Ammon's horn (tissue), 1 donor: ENCODE measurements at places on chromosomes 16 and 17.

- DNase-seq: no peak
These were observed 24.9 kb upstream of the CRYM start for GRCh38 chr16:21302898-21303528.

- DNase-seq: peak; percentile 32
These were observed 48.3 kb downstream of the C17orf67 start for GRCh38 chr17:56785405-56785804.

DNA sequence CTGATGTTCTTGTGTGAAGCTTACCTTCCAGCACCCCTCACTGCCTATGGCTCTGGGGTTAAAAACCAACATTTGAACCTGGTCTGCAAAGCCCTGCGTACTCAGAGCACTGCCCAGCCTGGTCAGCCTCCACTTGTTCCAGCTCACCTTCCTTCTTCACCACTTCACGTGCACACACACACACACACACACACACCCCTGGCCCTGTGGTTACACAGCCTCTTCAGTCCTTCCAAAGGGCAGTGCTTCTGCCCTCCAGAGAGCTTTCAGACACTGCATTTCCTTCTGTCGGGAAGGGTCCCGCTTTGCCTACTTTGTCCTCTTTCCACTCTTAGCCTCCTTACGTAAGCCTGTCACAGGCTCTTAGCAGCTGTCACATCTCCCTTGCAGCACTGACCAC is 9.6 kb upstream of the TMEM220 start:
- no peak for DNase-seq

- no peak for DNase-seq
These were observed 1.7 kb upstream of the STAT5A start for GRCh38 chr17:42286411-42287221.

DNA sequence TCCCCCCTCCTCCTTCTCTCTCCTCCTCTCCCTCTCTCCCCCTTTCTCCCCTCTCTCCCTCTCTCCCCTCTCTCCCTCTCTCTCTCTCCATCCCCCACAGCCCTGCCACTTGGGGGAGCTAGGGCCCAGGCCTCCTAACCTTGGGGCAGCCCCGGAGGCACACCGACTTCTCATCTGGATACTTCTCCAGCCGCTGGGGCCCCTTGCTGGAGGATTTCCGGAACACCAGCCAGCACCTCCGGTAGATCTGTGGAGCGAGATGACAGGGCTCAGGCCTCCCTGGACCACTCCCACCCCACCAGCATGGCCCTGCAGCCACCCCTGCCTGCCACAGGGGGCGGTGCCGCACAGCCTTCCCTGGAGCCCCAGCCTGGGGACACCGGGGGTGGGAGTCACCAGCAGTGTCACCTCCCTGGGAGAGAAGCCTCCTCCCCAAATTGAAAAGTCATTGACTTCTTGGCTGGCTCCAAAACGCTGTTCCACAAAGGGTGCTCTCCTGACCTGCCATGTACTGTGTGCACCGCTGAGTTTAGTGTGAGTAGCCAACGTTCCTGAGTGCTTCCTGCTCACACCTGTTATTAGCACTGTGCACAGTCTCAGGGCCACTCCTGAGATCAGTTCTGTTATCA is 10.5 kb downstream of the DOK4 start:
- DNase-seq: no peak

GRCh38 chr16:16017812-16018211 is 68.4 kb downstream of the ABCC1 start:
- no peak for DNase-seq

DNA sequence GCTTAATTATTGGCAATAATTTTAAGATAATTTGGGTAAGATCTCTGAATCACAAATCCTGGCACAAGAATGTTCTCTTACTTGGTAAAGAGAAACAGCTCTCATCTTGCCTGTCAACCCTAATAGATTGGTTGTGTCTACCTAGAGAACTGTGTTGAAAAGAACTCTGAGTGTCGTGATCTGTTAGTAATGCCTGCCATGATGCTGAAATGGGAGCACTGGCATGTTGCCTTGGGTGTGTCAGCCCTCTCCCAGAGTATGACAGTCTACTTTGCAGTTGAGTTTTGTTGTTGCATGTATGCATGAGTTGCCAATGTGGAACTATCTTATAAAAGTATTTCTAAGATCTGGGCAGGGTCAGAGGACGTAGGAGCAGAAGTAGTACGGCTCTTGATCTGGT is 221.4 kb downstream of the MAF start:
- no peak for DNase-seq

DNA sequence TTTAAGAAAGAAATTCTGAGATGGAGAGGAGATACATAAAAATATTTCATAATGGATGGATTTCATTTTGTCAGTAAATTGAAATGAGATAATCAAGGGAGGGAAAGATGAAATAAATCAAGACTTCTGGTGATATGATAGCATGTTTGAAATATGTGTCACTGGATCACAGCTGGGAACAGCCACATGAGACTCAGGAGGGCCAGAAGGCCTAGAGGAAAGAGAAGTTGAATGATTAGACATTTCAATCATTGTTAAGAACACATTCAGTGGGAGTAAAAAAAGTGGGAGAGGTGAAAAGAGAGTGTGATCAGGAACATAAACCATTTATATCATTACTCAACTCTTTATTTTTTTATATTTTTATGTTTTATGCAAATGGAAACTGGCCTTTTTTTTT is 933.4 kb downstream of the KCNJ2 start:
- no peak for DNase-seq

DNA sequence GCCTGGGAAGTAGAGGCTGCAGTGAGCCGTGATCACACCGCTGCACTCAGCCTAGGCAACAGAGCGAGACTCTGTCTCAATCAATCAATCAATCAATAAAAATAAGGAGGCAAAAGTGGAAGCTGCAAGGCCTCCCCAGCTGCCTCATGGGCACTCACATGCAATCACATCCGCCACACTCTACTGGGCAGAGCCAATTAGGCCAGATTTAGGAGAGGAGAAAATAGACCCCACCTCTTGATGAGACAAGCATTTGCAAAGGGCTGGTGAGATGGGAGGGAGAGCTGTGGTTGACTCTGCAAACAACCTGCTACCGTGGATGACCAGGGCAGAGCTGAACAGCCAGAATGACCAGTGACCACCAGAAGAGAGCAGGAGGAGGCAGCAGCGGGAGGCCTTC is 14.7 kb upstream of the GSG1L start:
- DNase-seq: no peak

GRCh38 chr17:69096541-69096940 is 35.8 kb upstream of the ABCA9 start:
- DNase-seq: no peak

DNA sequence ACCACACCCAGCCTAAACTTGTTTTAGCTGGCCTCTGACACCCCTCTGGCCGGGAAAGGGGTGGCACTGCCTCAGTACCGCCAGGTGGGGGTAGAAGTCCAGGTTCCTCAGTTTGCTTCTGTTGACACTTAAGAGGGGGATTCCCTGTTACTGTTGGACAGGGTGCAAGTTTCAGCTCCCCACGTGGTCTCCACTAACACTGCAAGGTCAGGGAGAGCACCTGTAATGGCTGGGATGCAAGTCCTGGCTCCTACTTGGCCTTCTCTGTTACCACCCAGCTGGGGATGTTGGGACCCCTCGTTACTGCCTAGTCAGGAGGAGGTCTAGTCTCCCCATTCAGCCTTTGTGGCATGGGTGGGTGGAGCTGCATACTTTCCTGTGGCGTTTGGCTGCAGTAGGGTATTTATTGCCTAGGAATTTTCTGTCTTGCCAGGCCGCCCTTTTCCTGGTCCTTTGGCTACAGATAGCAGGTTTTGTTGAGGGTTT is 10.6 kb upstream of the MFAP4 start:
- no peak for DNase-seq

- no peak for DNase-seq
These were observed 616 bp downstream of the PTX4 start for GRCh38 chr16:1488054-1488601.

DNA sequence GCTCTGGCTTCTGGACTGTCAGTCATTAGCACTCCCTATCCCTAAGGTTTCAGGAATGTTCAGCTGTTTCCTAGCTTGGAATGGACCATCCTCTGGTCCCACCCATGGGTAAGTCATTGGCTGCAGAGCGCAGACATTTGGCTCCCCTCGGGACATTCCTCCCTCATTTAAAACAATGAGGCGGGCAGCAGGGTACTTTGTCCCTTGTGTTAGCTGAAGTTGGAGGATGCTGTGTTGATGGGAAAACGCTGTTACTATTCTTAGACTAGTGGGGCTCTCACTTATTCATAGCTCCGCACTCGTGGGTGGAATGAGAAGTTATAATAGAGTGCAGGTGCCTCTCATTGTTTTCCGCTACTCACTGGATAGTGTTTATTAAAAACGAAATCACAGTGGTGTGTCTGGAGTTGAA is 673.8 kb downstream of the WWOX start:
- no peak for DNase-seq

- no peak for DNase-seq
These were observed 234.6 kb upstream of the CDH5 start for GRCh38 chr16:66131895-66132294.

GRCh38 chr17:10177913-10178505 is 20.4 kb downstream of the GAS7 start:
- DNase-seq: no peak

DNA sequence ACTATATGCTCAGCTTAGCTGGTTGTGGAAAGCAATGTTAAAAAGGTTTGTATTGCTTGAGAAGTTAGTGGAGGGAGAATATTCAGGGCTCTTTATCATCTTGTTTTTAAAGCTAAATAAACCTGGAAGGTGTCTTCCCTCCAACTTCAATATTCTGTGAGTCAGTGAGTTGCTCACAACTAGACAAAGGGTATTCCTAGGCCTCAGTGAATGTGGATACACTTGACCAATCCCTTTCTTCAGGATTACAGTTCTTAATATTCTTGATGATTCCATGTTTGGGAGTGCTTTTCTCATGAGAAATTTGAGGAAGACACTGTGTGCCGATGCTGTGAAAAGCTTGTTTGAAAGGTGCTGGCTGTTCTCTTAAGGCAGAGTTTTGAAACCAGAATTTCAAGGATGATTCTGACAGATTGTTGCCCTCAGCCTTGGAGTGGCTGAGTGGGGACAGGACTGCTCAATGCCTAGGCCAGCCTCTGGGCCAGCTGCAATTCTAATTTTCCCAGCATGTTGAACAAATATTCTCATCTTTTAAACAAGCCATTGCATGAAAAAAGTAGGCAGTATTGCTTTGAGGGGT is 30.1 kb downstream of the MAP2K4 start:
- DNase-seq: no peak

GRCh38 chr16:89325861-89326471 is 108.5 kb downstream of the ZNF778 start:
- DNase-seq: peak; percentile 79

DNA sequence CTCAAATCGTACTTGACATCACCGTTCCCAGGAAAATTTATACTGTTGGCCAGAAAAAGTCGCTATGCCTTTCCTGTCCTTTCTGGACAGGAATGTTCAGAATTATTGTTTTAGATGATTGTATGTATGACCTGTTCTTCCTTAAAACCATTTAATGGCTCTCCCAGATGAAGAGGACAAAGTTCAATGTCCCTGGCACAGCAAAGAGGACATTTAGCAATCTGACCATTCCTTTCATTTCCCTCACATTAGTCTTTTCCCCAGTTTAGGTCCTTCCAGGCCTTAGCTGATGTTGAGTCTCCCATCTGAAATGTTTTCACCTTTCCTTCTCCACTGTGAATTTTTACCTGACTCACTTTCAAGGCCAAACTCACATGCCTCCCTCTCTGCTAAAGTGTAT is 938.9 kb downstream of the CDH11 start:
- no peak for DNase-seq

DNA sequence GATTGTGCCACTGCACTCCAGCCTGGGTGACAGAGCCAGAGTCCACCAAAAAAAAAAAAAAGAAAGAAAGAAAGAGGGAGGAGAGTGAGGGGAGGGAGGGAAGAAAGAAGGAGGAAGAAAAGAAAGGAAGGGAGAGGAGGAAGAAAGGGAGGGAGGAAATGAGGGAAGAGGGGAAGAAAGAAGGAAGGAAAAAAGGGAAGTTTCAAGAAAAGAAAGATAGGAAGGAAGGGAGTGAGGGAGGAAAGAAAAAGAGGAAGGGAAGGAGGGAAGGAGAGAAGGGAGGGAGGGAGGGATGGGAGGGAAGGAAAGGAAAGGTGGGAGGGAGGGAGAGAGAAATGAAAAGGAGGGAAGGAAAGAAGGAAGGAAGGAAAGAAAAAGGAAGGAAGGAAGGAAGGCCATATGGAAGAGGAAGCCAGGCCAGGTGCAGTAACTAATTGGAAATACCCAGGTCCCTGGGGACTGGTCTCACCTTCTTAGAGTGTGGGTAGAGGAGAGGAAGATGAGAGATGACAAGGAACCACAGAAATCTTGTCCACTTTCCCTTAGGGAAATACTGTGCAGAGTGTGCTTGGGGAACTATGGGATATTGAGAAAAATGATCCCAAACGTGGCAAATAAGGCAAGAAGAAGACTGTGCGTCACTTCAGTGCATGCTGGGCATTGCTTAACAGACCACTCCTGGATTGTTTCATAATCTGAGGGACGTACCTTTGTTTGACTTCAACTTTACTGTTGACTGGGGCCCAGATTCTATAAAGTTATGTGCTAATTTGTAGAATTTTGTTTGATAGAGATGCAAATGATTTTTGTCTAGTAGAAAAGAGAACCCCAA is 15.1 kb upstream of the CSNK2A2 start:
- DNase-seq: no peak

- DNase-seq: peak; percentile 88
These were observed 56.8 kb downstream of the BEAN1 start for GRCh38 chr16:66483689-66484452.

GRCh38 chr16:48271728-48272127 is 24.4 kb upstream of the ABCC11 start:
- DNase-seq: no peak

GRCh38 chr16:66728117-66728787 is 23.2 kb downstream of the DYNC1LI2 start:
- peak; percentile 85 for DNase-seq

GRCh38 chr16:70611224-70611598 is 35.1 kb upstream of the IL34 start:
- no peak for DNase-seq

DNA sequence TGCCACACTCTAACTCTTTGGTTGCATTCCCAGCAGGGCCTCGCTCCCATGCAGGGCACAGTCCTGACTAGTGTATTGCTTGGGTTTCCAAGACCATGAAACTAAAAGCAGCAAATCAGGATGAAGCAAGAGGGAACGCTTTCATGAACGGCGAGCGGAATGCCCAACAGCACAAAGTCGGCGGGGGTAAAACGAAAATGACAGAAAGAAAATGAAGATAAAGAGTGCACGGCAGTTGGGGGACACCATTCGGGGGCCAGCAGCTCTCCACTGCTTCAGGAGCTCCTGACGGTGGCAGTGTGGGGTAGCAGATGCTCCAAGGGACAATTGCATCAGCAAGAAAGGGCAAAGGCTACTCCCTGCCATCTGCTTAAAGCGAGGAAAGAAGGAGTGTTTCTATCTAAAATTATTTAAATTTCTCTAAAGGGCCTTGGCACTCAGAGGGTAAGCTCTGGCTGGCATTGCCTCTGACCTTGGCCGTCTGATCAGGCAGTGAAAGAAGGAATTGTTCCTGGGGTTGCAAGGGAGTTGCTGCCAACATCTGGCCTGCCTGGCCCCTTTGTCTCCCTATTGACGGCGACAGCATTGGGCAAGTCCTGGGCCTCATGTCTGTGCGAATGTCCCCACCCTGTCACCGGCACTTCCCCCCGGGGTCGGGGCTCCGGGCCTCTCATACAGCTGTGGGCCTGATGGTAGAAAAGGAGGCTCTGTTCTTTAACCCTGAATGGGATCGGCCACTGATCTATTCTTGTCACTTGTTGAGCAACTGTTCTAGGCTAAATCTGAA is 138.2 kb downstream of the CMIP start:
- peak; percentile 90 for DNase-seq

- DNase-seq: no peak
These were observed 321.1 kb downstream of the HS3ST3B1 start for GRCh38 chr17:14621826-14622614.
